ENCODE measurements at places on chromosomes 11 and 22.
A peak's percentile ranks its signal among the peaks of the same experiment; 100 is the strongest.

GRCh38 chr11:115222218-115222862, 281.9 kb downstream of the CADM1 start:
- no peak for DNase-seq

GRCh38 chr22:50250555-50251476, at the start of gene HDAC10:
TSS of gene HDAC10 (minus strand) at chr22:50251265. CDS start at chr22:50251032, 233 bp downstream.
- peak; percentile 96 for DNase-seq

GRCh38 chr22:39087881-39088684, 9.0 kb upstream of the APOBEC3H start:
- no peak for DNase-seq

DNA sequence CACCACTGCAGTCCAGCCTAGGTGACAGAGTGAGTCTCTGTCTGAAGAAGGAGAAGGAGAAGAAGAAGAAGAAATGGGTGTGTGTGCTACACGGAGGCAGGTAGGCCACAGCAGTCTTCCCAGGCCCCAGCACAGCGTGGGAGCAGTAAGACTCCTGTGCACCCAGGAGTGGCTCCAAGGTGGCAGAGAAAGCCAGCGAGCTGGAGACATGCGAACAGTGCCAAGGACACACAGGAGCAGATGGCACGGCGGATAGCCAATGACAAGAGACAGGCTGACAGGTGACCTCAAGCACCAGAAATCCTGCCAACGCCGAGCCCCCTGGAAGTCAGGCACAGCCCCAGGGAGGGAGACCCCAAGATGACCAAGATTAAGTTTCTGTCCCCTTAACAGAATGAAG, 9.0 kb upstream of the SCGB1A1 start:
- no peak for DNase-seq

DNA sequence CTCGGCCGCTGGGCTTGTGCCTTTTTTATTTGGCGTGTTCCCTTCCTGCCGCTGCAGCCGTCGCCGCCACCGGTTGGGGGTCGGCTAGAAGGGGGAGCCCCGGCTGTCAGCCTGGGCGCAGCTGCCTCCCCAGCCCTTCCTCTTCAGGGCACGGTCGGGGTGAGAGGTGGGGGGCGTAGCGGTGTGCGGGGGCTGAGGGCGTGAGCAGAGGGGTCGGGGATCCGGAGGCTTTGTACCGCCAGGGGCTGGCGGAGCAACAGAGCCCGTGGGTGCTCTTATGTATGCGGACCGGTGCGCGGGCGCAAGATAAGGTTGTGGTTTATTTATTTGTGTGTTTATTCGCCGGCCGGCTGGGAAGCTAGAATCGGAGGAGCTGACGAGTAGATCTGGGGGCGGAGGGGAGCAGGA, 477 bp downstream of the ZBTB16 start:
- no peak for DNase-seq

All from mesenteric fat pad (tissue), 1 donor.